ENCODE measurements at places on chromosomes 2 and 18. TPM values are rescaled to one million over a fixed set of nuclear protein-coding genes. Genes with fewer than 3 reads are reported as not detected.

The TCF4 gene
- 3.9 TPM for total RNA-seq

The PSMA8 gene
- total RNA-seq: 0.27 TPM

The GAL3ST2 gene
- not detected for total RNA-seq

The EPG5 gene
- total RNA-seq: 23.9 TPM

The TGFA gene
- total RNA-seq: 0.05 TPM

The CRYGD gene
- not detected for total RNA-seq

Data from T-helper 1 cell treated with Interleukin-12 subunit alpha and Interleukin-12 subunit beta and Interleukin-4 antibody, amounts not matched to agents 30 ng/mL and 1 ng/mL, for 36 hours (primary cell).